ENCODE measurements at places on chromosomes 12 and 14. TPM values are rescaled to one million over a fixed set of nuclear protein-coding genes. Genes with fewer than 3 reads are reported as not detected.
A peak's percentile ranks its signal among the peaks of the same experiment; 100 is the strongest.

DNA sequence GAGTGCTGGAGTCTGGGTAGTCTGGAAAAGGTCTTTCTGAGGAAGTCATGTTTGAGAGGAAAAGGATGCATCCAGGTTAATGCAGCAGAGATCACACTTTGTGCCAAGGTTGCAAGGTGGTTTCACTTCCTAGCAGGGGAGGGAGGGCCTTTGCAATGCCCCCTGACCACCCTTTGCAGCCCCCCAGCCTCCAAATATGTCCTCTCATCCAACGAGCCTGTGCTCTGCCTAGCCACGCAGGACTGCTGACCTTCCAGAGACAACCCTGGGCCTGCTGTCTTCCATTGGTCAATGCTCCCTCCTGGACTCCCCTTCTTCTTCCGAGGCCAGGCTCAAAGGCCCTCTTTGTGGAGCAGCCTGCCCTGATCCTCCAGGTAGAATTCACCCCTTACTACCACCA lies 47.3 kb upstream of the TUNAR start:
- DNase-seq: no peak

GRCh38 chr14:67784244-67784823 lies 32.1 kb downstream of the ZFYVE26 start:
- DNase-seq: no peak

The PUS7L gene
- total RNA-seq: 12.9 TPM

The ST8SIA1 gene
- total RNA-seq: 1.2 TPM

GRCh38 chr14:89911010-89911919 lies 43.3 kb downstream of the EFCAB11 start:
- peak; percentile 38 for DNase-seq

The HPD gene
- total RNA-seq: 0.27 TPM

DNA sequence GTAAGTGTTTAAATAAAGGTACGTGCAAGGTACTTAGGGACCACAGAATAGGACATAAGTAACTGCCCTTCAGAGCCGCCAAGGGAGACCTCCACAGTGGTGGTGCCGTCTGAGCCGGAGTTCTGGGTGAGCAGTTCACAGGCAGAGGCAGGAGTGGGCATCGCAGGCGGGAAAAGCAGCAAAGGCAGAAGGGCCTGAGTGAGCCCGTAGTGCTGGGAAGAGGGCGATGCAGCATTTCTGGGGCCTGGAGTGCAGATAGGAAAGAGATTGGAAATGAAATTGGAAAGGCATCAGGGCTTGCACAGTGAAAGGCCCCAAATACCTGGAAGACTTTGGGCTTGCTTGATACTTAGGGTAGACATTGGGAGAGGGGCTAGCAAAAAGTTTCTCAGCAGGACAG lies 32.9 kb downstream of the EVL start:
- no peak for DNase-seq

The VDR gene
- total RNA-seq: 140 TPM

- no peak for DNase-seq
These were observed 306.2 kb upstream of the DIO3 start for GRCh38 chr14:101254805-101255764.

The FICD gene
- 3.5 TPM for total RNA-seq

The FAM222A gene
- 5.5 TPM for total RNA-seq

GRCh38 chr12:10293151-10293550 lies 14.5 kb upstream of the KLRD1 start:
- no peak for DNase-seq

GRCh38 chr14:85223667-85224066 lies 306.3 kb upstream of the FLRT2 start:
- no peak for DNase-seq

- DNase-seq: no peak
These were observed 180.2 kb downstream of the ACSS3 start for GRCh38 chr12:81257947-81258551.

DNA sequence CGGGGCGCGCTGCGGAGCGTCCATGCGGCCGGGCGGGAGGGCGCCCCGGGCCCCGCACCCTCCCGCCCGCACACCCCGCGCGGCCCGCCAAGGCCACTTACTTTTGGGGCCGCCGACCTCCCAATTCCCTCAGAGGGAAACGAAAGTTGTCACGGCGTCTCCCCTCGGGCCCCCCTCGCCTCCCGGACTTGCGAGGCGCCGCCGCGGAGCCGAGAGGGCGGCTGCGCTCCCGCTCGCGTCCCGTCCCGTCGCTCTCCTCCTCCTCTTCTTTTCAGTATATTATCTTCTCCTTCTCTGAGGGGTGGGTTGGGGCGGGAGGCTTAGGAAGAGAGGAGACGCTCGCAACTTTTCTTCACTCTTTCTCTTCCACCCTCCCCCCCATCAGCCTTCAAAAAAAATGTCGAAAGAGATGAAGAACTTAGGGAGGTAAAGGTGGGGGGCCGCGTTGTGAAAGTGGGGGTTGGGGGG lies 613 bp downstream of the DUSP16 start:
- DNase-seq: peak; percentile 29

DNA sequence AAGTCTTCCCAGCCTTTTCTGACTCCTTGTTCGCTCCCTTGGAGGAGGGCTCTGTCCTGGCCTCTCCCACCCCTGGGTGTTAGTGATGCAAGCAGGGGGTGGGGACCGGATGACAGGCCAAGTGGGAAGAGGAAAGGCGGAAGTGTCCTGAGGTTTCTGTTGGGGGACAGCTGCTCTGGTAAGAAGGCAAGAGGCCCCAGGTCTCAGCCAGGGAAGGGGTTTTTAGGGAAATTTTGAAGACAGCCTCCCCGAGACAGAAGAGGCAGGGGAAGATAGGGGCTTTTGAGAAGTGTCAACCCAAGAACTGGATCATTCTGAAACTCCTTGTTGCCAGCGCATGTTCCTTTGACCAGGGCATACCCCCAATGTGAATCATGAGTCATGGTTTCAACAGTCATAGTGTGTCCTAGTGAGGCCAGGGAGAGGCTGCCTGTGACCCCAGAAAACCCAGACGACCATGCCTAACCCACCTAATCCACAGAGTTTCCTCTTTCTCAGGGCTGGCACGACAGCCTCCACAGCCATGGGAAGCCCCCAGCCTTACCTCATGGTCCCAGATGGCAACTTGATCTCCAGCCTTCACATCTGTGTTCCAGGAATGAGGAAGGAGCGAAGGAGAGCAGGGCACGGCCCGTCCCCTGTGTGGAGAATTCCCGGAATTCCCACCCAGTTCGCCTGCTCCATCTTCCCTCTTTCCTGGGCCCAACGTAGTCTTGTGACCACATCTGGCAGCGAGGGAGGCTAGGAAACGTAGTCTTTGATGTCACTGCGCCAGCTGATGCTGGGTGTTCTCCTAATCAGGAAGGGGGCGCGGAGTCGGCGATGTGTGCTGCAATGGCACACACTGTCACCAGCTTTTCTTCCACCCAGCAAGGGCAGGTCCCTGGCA lies 4.9 kb upstream of the GPR132 start:
- DNase-seq: no peak

The AEBP2 gene
- total RNA-seq: 25.5 TPM

GRCh38 chr14:77897374-77897773 lies 97.5 kb downstream of the ADCK1 start:
- DNase-seq: no peak

- DNase-seq: no peak
These were observed 14.7 kb upstream of the HHIPL1 start for GRCh38 chr14:99630202-99630601.

GRCh38 chr12:13534242-13534641 lies 337.7 kb downstream of the EMP1 start:
- no peak for DNase-seq

The GPR132 gene
- total RNA-seq: 1.0 TPM

GRCh38 chr12:21472197-21472823 lies 29.1 kb downstream of the RECQL start:
- no peak for DNase-seq

The GPD1 gene
- total RNA-seq: 3.4 TPM

GRCh38 chr12:19811922-19812321 lies 372.6 kb downstream of the AEBP2 start:
- DNase-seq: no peak

GRCh38 chr12:131273291-131273845 lies 319.7 kb downstream of the ADGRD1 start:
- no peak for DNase-seq

DNA sequence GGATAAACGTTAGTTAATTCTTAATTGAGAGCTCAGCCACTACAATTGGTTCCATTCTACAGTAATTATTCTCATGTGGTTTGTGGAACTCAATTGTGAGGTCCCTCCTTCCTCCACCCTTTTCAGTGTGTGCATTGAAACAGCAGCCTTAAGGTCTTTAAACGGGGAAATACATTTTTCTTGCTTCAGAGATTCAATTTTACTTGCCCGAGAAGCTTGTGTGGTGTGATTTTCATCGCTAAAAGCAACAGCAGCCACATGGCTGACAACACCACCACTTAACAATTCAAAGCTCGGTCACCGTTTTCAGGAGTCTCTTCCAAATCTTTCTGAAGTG lies 733 bp upstream of the PPFIBP1 start:
- no peak for DNase-seq

The IPO8 gene
- 57.2 TPM for total RNA-seq

The KRT6C gene
- not detected for total RNA-seq

DNA sequence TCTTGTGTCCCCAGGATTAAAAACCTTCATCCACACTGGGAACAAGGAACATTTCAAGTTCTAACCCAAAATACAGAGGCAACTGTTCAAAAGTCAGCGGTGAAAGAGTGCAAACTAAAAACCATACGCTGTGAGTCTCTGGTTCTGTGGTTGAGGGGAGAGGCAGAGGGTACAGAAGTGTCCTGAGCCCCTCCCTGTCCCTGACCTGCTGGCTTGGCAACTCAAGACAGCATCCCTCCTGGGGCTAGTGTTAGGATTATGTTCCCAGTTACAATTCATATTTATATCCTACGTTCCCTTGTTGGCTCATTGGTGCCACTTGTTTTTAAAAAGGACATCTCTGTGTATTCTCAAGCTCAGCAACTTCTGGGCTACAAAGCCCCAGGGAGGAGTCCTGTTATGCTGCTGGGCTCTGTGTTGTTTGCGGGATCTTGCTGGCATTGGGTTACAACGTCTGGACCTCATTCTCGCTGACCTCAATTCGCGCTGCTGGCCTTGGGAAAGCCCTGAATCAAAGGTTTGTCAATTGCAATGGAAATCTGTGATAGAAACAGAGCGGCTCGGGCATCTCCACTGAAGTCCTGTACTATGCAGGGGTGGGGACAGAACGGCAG lies 420.8 kb downstream of the FUT8 start:
- DNase-seq: no peak

The JPH4 gene
- total RNA-seq: 0.30 TPM

DNA sequence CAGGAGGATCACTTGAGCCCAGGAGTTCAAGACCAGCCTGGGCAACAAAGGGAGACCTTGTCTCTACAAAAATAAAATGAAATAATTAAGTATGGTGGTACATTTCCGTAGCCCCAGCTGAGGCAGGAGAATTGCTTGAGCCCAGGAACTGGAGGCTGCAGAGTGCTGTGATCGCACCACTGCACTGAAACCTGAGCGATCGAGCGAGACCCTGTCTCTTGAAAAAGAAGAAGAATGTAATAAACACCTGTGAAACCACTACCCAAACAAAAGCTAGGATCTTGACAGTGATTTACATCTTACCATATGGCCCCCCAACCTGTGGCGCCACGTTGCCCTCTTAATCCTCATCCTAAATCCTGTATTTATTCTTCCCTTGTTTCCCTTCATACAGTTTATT lies 5.7 kb upstream of the DTX1 start:
- DNase-seq: no peak

GRCh38 chr12:126949558-126949957 lies 1317.4 kb upstream of the TMEM132C start:
- DNase-seq: no peak

DNA sequence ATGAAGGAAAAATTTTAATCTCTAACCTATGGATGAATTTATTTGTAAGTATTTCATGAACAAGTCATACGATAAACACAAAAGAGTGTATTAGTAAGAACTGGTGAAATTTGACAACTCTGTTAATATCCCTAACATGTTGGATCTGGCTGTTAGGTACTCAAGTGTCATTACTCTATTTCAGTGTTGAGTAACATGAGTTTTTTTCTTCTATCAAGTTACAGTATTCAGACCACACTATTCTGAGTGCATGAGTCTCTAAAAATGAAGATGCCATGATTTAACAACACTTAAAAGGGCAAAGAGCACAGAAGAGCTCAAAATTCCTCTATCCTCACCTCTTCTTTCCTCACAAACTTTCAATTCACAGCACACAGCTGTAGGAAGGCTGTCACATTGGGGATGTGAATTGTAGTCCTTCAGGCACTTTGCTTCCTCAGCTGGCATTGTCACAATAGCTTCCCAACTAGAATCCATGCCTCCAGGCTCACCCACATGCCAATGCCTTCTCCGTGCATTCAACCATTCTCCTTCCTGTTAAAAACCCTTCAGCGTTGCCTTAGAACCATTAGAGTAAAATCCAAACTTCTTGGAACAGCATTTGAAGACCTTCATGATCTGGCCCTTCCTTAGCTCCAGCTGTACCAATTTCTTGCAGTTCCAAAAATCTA lies 73.7 kb upstream of the DBX2 start:
- DNase-seq: no peak

DNA sequence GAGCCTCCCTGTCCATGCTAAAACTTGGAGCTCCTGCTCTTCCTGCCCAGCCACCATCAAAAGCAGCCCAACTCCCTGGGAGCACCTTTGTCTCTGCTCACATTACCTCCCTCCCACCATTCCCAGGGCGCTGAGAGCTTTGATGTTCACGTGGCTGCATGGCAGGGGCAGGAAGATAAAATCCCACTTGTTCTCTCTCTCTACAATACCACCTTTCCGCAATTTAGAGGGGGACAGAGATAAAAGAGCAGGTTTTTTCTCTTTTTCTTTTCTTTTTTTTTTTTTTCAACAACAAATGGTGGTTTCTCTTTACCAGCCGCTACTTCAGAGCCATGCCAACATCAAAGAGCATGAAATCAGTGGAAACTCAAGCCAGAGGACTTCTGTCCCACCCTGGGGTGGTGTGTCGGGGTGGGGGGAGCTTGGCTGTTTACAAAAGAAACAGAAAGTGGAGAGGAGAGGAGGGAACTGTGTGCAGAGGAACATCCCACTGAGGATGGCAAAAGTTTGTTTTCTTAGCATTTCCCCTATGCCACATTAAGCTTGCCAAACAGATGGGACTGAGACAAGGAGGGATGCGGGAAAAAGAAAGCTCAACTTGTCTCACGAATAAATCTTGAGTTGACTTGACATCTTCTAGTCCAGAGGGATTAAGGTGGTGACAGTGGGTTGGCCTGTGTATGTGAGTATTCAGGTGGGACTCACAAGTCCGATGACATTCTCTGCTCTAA lies 103.7 kb upstream of the NUDT4 start:
- DNase-seq: no peak

- no peak for DNase-seq
These were observed 5.5 kb downstream of the KRT79 start for GRCh38 chr12:52828591-52829021.
